NCI-H460 (cell line): ENCODE measurements at places on chromosomes 2 and 18.
A peak's percentile ranks its signal among the peaks of the same experiment; 100 is the strongest.

DNA sequence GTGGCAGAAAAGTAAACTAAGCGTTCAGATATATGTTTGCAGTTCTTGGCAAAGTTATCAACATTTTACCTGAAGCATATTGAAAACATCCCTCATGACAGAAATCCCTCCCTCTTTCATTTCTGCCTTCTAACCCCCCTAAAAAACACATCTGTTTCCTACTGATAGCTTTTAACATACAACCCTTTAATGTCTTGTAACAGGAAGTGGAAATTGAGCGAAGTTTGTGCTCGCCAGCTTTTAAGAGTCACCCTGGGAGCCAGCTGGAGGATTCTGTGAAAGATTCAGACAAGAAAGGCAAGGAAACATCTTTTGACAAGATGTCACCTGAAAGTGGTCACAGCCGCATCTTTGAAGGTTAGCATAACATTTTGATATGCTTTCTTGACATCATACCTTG lies 247.4 kb downstream of the XIRP2 start:
- DNase-seq = no peak

GRCh38 chr2:200496696-200497095 lies 13.2 kb downstream of the KCTD18 start:
- no peak for DNase-seq

DNA sequence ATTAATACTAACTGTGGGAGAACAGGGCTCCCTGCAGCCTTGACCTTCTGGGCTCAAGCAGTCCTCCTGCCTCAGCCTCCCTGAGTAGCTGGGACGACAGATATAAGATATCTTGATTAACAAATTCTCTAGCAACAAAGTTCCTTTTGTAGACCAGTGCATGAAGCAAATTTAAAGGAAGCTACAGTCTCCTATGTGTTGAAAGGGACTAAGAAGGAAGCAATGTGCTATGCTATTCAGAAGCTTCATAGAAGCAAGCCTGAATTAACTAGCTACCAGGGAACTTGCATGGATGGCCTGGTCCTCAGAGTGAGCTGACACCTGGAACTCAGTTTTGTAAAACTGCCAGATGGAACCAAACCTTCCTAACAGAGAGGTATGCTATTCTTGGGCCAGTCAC lies 33.2 kb downstream of the RAPH1 start:
- no peak for DNase-seq

DNA sequence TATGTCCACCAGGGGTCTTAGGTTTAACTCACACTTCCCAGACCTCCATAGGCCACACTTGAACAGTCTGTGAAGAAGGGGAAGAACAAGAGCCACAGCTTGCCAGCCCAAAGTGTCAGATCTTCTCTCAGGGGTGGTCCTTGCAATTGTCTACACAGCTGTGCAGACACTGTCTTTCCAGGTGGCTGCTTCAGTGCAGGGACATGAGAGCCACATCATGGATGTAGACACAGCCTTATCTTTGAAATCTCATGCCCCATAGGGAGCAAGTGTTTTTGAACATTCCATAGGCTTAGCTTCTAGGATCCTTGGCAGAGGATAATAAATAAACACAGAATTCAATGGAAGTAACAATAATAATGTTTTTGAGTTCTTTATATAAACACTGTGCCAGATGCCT lies 6.7 kb downstream of the ZNF407 start:
- DNase-seq = no peak

- DNase-seq = no peak
Measured at GRCh38 chr2:238930216-238930615, 82.3 kb downstream of the TWIST2 start.

DNA sequence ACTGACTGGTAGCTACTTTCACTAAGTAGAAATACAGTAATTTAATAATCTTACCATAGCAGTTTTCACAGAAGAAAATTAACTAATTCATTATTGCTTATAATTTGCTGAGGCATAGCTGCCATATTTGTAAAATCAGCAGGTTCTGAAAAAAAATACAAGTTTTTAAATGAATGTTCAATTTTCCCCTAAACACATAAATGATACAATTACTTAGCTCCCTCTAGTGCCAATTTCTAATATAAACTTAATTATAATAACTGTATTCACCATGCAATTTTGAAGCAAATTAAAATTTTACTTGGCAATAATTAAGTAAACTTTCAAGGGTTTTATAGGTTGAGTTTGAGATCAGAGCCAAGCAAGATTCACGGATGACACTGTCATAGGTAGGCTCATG lies 1321.6 kb upstream of the ACVR2A start:
- peak; percentile 6 for DNase-seq

- no peak for DNase-seq
Measured at GRCh38 chr2:36355890-36356297, 316 bp downstream of the CRIM1 start.

GRCh38 chr2:172420216-172420615 lies 7.2 kb upstream of the ITGA6 start:
- no peak for DNase-seq

DNA sequence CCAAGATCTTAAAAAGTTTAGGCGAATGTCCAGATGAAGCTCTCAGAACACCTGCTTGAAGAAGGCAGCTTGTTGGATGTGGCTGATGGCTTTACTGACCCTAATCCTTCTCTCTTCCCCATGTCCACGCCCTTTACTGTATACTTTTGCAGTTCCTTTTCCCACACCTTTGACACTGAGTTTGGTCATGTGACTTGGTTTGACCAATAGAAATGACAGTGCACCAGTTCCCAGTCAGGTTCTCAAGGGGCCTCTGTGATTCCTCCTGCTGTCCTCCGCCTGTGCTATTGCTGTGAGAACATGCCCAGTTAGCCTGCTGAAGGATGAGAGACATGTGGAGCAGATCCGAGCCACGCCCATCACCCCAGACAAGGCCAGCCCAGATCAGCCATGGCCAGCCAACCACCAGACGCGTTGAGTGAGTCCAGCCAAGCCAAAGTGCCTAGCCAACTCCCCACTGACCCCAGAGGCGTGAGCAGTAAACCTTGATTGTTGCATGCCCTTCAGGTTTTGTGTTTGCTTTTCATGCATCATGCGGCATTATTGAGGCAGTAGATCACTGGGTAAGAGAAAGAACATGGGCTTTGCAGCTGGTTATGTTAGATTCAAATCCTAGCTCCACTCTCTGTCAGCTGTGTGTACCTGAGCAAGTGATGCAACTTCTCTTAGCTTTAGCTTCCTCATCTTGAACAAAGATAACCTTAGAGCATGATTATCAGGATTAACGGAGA lies 258.0 kb upstream of the SIX2 start:
- no peak for DNase-seq

GRCh38 chr2:75113231-75113869 lies 86.0 kb downstream of the TACR1 start:
- DNase-seq = no peak

- no peak for DNase-seq
Measured at GRCh38 chr2:128408349-128409305, 90.0 kb upstream of the HS6ST1 start.

DNA sequence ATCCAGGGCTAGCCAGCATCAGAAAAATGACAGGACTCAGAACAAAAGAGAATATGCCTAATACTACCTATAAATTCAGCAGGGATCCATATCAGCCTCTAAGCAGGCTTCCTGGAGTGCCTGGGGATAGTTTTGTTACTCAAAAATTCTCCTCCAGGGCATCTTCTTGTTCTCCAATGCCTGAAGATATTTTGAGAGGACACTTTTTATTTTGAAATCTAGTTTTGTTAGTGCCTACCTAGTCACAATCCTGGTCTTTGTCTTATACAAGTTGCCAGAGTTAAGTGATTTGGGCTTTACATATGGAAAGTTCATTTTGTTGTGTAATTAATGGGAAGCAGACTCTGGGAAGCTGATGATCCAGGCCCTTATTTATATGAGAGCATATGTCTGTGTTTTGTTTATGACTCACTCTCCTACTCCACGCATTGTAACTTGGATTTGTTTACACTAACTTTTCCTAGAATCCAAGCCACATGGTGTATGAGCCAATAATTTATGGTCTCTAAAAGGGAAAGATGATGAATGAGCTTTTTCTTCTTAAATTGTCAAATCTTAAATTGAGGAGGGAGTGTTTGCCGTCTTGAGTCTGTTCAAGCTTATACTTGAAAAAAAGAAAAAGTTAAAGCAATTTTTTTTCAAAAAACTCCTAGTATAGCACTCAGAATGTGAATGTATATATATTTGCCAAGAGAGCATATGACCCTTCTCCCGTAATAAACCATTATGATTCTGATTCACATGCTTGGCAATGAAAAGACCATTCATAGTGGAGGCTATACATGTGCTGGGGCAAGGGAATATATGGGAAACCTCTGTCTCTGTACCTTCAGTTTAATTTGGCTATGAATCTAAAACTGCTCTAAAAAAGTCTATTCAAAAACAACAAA lies 370.3 kb downstream of the SETBP1 start:
- peak; percentile 44 for DNase-seq

DNA sequence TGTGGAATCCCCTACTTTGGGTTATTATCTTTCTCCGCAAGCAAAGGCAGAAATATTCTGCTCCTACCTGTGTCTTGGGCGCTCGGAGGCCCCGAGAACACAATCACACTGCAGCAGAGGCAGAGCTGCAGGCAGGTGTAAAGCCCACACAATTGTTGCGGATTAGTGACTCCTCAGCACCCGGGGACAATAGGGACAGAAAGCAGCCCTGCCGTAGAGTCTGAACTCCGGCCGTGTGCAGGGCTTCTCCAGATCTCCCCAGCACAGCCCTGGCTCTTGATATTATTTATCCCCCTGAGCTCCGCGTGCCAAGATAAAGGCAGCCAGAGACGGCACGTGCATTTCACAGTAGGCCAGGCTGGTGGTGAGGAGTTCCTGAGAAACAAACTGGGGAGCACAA lies 229.2 kb downstream of the EN1 start:
- DNase-seq = no peak

- no peak for DNase-seq
Measured at GRCh38 chr18:9905401-9905922, 8.4 kb upstream of the VAPA start.
